ENCODE measurements at places on chromosomes 4 and X.

DNA sequence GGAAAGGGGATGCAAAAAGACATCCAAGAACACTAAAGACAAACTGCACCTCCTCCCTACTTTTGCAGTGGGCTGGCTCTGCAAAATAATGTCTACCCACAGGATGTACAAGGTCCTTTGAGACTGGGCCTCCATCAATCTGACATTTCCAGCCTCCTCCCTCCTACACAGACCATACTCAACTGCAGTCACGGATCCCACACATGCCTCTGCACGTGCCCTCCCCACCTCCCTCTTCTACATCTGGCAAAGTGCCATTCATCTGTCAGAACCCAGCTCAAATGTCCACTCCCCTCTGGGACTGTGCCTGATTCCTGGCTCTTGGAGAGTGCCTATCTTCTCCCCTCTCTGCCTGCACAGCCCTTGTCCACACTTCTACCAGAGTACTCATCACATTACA is 50.3 kb downstream of the CHRDL1 start:
- DNase-seq, result no peak

GRCh38 chr4:77820649-77821561 is 1.7 kb upstream of the CNOT6L start:
- no peak for DNase-seq

- no peak for DNase-seq
Observed at GRCh38 chr4:7356667-7357310, 77.9 kb downstream of the PSAPL1 start.

- no peak for DNase-seq
Observed at GRCh38 chr4:74441744-74442143, 3.2 kb upstream of the AREG start.

DNA sequence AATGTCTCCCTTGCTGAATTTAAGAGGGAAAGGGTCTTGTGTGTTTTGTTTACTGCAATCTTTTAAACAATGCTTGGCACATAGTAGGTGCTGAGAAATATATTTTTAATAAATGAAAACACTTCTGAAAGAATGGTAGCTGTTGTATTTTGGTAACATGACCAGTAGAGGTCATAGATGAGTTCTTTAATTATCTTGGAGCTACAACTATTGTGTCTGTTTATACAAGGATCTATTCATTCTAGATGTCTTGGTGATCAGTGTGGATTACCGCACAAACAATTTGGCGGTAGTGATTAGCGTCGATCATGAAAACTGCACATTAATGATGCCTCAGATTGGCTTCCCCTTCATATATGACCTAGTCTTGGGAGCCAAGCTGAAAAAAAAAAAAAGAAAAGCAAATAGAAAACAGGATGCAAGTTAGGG is 21.4 kb upstream of the SCRG1 start:
- DNase-seq, result no peak

- no peak for DNase-seq
Observed at GRCh38 chr4:121189326-121190215, 25.4 kb upstream of the TNIP3 start.

- no peak for DNase-seq
Observed at GRCh38 chr4:95232358-95233156, 316.2 kb downstream of the UNC5C start.

DNA sequence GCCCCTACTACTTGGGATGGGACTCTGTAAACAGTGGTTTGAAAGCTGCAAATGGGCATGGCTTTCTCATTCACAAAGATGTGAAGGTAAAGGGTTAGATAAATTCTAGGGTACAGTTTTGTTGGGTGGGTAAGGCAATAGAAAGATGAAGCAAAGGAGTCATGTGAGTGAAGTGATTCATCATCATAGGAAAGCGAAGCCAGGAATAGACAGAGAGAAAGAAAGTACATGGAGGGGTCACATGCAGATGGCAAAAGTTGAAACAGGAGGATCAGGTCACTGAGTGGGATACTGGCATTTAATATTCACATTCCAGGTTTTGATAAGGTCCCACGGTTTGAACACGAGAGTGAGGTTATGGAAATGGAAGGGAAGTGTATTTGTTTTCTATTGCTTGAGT is 8.2 kb upstream of the ABCG2 start:
- DNase-seq, result no peak

DNA sequence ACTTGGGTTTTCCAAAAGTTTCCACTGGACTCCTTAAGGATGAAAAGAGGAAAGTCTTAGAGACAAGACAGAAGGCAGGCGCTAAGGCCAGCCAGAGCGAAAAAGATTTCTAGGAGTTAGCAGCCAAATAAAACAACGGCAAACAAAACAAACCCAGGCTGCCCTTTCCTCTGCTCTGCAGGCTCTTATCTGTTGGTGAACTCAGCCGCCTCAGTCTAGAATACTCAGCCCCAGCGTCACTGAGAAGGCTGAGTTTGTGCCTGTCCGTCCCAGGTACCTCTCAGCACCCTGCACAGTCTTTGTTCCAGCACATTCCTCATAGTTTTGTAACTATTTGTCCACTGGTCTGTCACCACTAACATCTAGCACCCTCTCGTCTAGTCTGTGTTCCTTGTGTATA is 75.6 kb upstream of the FAM9C start:
- DNase-seq, result no peak

GRCh38 chr4:99458911-99459447 is 23.8 kb upstream of the ADH7 start:
- DNase-seq, result no peak

- no peak for DNase-seq
Observed at GRCh38 chr4:46379101-46379500, 10.8 kb downstream of the GABRA2 start.

Measured in cortex of kidney (tissue), 1 donor.